ENCODE measurements at places on chromosomes 16 and 17.

- DNase-seq = no peak
These were observed 18.5 kb downstream of the ITPRIPL2 start for GRCh38 chr16:19132255-19132654.

DNA sequence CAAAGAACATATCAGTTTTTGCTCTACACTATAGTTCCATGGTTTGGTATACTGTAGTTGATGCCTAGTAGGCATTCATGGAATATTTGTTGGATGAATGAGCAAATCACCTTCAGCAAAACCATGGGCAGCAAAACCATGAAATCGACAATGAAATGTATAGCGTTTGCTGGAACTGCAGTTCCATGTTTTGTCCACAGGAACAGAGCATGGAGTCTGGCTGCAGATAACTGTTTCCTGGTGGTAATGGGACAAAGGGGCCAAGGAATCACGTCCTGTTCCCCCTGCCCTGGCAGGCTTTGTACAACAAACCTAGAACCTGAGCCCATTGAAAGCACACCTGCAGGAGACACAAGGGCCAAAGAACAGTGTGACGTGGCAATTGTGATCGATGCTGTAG lies 101.1 kb downstream of the USP31 start:
- DNase-seq = no peak

DNA sequence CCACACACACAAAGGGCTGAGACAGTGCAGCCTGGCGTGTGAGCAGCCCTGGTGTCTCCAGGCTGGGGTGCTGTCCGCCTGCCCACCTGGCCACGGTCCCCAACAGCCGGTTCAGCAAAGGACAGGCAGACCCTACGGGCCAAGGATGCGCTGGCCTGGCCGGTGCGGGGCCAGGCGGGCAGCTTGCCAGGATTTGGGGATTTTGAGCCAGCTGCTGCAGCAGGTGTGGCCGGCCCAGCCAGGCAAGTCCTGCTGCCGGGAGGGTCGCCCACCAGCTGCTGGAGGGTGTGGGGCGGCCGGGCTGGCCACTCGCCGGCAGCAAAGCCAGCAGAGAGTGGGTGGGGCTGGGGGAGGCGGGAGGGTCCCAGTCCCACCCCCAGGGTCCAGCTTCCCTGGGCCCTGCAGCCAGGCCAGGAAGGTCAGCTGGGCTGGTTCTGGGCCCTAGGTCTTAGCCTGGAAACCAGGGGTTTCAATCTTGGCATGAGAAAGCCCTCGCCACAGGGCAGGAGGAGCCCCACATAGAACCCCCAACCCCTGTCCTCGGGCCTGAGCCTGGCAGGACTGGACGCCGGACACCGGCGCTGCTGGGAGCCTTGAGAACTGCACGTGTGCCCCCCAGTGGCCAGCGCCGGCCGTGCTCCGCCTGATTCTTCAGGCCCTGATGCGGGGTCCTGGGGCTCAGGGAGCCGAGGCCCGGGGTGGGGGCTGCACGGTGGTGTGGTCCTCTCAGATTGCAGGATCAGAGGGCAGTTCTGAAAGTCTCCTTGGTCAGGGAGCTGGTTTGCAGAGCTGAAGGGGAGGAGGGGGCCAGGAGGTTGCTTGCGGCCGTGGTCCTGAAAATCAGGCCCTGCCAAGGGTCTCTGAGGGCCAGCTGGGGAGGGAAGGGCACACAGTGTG lies 17.6 kb upstream of the SSTR5 start:
- DNase-seq = peak; percentile 50

GRCh38 chr16:31868691-31869167 lies 4.9 kb upstream of the ZNF267 start:
- peak; percentile 75 for DNase-seq

- DNase-seq = no peak
These were observed 15.2 kb downstream of the IL34 start for GRCh38 chr16:70661534-70661917.

- DNase-seq = no peak
These were observed 114.5 kb downstream of the GAS7 start for GRCh38 chr17:10083864-10084263.

- DNase-seq = no peak
These were observed 8.8 kb upstream of the CPNE2 start for GRCh38 chr16:57083485-57084126.

DNA sequence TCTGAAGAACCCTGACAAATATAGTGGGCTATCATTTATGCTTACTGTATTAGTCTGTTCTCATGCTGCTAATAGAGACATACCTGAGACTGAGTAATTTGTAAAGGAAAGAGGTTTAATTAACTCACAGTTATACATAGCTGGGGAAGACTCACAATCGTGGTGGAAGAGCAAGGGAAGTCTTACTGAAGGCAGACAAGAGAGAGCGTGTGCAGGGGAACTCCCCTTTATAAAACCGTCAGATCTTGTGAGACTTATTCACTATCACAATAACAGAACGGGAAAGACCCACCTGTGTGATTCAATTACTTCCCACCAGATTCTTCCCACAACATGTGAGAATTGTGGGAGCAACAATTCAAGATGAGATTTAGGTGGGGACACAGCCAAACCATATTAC lies 526.8 kb upstream of the GOT2 start:
- no peak for DNase-seq

DNA sequence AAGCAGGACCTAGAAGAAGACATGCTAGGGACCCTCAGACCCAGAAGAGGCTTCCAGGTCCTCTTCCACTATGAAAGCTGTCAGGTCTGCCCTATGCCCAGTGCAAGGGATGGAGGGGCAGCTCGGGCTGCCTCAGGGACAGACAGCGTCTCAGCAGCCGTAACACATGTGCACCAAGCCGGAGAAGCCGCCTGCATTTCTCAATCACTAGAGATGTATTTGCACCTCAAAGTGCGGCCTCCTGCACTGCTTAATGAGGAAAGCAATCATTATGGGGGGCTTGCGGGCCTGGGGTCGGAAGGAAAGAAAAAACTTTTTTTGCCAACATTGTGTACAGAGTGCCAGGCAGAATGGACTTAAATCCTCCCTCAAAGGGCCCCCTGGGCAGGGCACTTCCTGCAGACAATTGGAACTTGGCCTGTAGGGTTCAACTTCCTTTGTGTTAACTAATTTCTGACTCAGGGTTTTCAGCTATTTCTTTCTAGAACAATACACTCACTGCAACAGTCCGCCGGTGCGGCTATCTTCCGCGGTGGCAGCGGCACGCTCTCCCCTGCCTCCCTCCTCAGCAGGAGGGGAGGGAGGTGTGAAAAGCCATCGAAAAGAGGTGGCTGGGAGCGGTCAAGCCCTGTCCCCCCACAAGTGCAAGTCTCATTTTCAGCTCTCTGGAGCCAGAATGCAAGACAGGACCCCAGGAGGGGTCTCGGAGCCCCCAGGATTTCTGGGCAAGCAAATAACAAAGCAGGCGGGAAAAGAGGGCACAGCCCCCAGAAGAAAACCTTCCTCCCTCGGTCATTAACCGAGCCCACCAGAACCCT lies 101.2 kb downstream of the ZNF423 start:
- DNase-seq = peak; percentile 40

DNA sequence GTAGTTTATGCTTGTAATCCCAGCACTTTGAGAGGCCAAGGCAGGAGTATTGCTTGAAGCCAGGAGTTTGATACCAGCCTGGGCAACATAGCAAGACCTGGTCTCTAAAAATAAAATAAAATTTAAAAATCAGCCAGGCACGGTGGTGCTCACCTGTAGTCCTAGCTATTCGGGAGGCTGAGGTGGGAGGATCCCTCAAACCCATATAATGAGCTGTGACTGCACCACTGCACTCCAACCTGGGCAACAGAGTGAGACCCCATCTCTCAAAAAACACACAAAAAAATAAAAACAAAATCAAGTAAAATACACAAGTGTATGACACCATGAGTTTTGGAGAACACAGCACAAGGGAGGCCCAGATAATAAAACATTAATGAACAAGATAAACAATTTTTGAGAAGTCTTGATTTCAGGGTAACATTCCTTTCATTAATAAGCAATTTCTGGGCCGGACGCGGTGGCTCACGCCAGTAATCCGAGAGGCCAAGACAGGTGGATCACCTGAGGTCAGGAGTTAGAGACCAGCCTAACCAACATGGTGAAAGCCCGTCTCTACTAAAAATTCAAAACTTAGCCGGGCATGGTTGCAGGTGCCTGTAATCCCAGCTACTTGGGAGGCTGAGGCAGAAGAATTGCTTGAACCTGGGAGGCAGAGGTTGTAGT lies 17.9 kb downstream of the PRPSAP1 start:
- no peak for DNase-seq

Measured in EH (cell line).